ENCODE measurements at places on chromosomes 13 and 19. TPM values are rescaled to one million over a fixed set of nuclear protein-coding genes. Genes with fewer than 3 reads are reported as not detected.

DNA sequence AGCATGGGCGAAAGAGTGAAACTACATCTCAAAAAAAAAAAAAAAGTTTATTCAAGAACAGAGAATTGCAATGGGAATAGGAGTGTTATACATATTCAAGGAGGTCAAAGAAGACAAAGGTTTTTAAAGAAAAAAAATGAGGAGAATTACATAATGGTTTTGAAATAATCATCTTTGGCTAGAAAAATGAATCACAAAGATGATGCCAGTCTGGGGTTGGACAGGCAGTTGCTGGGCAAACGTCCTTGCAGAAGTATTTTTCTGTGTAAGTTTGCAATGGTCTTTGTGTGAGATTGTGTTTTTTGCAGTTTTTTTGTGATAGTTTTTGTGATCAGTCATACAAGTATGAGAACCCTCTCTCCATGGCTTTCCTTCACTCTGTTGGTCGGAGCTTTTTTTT lies 23.7 kb downstream of the LYPD3 start:
- DNase-seq, result no peak
- H3K4me3 ChIP-seq, result no peak overlapping the region
- H3K4me1 ChIP-seq, result peaks cover 13% of the 10 kb centered on the region
- H3K27me3 ChIP-seq, result no peaks in the 10 kb centered on the region
- no peak overlapping the region for H3K27ac ChIP-seq

ZNF749 gene
- 1.1 TPM for total RNA-seq

- no peaks in the 10 kb centered on the region for H3K36me3 ChIP-seq
- no peak for DNase-seq
- H3K4me3 ChIP-seq, result no peak overlapping the region
These were observed 23.9 kb upstream of the OXGR1 start for GRCh38 chr13:97018029-97018819.

PDX1 gene
- not detected for total RNA-seq

GRCh38 chr13:92727118-92727517 lies 499.5 kb upstream of the GPC6 start:
- H3K4me1 ChIP-seq, result no peaks in the 10 kb centered on the region
- H3K36me3 ChIP-seq, result no peaks in the 10 kb centered on the region
- H3K27me3 ChIP-seq, result no peaks in the 10 kb centered on the region
- H3K27ac ChIP-seq, result no peak overlapping the region

HSH2D gene
- 1.1 TPM for total RNA-seq

GRCh38 chr13:37395544-37395943 lies 203.0 kb downstream of the POSTN start:
- no peak overlapping the region for H3K4me3 ChIP-seq
- H3K27me3 ChIP-seq, result no peaks in the 10 kb centered on the region
- H3K36me3 ChIP-seq, result no peaks in the 10 kb centered on the region
- no peaks in the 10 kb centered on the region for H3K4me1 ChIP-seq
